ENCODE measurements at places on chromosomes 5 and 9. TPM values are rescaled to one million over a fixed set of nuclear protein-coding genes. Genes with fewer than 3 reads are reported as not detected.

Gene RASEF
- total RNA-seq: 0.73 TPM

Gene PCDHB11
- total RNA-seq: 12.2 TPM

GRCh38 chr5:158519433-158520021 lies 580.2 kb downstream of the EBF1 start:
- no peak for DNase-seq

Gene SLCO6A1
- total RNA-seq: not detected

Gene GAS1
- 19.6 TPM for total RNA-seq

- DNase-seq: no peak
Observed at GRCh38 chr5:78855026-78855425, 130.1 kb downstream of the ARSB start.

- no peak for DNase-seq
Observed at GRCh38 chr5:86979811-86980411, 287.8 kb upstream of the RASA1 start.

- peak; percentile 27 for DNase-seq
Observed at GRCh38 chr9:124320062-124320973, 62.6 kb downstream of the NEK6 start.

- no peak for DNase-seq
Observed at GRCh38 chr5:132445640-132445923, 45.0 kb downstream of the IRF1 start.

Gene AGXT2
- total RNA-seq: not detected

GRCh38 chr5:164818445-164818844 lies 1313.0 kb downstream of the MAT2B start:
- no peak for DNase-seq

DNA sequence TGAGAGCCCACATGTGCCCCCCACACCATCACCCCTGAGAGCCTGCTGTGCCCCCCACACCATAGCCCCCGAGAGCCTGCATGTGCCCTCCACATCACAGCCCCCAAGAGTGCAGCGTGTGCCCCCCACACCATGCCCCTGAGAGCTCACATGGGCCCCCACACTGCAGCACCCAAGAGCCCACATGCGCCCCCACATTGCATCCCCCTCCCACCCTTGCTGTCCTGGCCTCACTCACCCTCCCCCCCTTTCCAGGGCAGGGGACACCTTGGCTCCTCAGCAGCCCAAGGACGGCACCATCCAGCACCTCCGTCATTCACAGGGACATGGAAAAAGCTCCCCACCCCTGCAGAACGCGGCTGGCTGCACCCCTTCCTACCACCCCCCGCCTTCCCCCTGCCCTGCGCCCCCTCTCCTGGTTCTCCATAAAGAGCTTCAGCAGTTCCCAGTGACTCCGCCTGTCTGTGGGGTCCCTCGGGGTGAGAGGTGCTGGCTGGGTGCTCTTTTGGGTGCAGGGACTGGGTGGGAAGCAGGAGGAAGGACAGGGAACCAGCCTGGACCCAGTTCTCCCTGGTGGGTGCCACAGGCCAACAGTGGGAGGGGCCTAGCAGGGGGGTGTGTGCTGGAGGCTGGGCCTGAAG lies 5.0 kb downstream of the LCN1 start:
- DNase-seq: no peak

Gene NR6A1
- total RNA-seq: 2.9 TPM

DNA sequence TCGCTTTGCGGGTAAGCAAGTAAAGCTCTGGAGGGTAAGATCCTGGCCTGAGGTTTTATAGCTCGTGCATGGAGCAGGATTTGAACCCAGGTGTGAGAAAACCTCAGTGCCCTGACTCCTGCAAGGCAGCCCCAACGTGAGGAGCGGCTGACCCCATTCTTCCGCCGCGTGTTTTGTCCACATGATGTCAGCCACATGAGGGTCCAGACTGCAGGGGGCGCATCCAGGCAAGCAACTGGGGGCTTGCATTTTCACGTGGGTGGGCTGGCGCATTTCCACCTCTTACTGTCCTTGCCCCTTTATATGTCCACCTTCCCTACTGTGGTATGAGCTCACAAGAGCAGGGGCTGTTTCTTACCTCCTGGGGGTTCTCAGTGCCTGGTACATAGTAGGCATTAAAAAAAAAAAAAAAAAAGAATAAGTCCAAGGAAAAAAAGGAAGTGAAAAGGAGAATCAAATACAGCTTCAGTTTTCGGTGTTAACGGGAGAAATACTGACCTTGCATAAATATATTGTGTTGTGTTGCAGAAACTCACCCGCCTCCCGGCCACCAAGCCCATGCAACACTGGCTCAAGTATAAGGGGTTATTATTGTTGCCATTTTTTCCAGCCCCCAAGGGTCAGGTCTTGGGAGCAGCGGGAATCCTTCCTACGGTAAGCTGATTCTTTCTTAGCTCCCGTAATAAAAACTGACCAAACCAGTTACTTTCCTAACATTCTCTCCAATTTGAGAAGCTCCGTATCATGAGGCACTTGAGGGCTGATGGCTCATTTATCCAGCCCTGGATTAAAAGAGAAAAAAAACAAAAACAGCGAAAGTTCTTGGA lies 15.0 kb downstream of the TLX3 start:
- DNase-seq: no peak

GRCh38 chr9:127524373-127524772 lies 73.1 kb downstream of the LRSAM1 start:
- no peak for DNase-seq

- no peak for DNase-seq
Observed at GRCh38 chr9:98255061-98255577, 330 bp downstream of the TBC1D2 start.

DNA sequence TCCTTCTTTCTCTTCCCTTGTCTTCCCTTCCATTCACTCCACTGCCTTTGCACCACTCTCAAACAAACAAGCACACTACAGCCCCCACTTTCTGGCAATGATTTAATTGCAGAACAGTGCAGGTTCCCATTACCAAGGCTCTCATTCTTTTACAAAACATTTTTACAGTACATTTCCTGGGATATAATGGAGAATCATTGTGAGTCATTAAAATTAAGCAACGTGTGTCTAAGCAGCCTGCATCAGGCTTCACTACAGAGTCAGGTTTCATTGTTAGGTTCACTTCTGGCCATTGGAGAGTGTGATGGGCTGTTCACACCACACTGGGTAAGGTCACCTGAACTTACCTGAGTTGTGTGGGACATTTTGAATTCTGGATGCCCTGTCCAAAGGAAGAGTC lies 303.5 kb downstream of the TRIM32 start:
- no peak for DNase-seq

- no peak for DNase-seq
Observed at GRCh38 chr5:53170746-53171349, 61.3 kb upstream of the MOCS2 start.

DNA sequence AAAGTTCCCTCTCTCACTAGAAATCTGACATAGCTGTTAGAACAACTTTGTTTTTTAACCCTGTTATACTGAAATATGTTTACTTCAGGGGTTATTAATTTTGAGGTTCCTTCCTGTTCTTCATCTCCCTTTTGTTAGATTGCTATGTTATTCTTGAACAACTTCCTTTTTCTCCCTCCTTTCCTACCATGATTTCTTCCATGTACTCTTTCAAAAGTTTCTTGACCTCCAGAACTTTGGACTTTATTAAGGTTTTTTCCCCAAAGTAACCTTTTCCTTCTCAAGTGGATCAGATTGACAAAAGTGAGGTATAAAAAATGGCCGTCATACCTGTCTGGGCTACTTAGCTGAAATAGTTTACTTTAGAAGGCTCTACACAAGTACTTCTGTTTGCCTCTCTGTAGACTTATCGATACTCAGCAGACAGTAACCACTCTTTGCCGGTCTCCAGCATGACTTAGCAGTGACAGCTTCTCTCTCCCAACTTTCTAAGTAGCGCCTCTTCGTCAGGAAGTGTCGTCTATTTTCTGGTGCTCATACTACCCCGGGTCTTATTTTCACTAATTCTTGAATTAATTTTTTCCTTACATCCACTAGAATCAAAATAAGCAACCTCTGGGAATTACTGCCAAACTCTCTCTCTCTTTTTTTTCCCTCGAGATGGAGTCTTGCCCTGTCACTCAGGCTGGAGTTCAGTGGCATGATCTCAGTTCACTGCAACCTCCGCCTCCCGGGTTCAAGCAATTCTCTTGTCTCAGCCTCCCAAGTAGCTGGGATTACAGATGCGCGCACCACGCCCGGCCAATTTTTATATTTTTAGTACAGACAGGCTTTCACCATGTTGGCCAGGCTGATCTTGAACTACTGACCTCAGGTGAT lies 19.7 kb downstream of the NFIL3 start:
- no peak for DNase-seq

DNA sequence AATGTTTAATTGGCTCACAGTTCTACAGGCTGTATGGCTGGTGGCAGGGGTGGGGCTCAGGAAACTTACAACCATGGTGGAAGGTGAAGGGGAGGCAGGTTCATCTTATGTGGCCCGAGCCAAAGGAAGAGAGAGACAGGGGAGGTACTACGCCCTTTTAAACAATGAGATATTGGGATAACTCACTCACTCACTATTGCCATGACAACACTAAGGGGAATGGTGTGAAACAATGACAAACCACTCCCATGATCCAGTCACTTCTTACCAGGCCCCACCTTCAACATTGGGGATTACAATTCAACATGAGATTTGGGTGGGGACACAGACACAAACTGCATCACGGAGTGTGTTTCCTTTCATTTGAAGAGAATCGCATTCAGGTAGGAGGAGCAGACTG lies 220.9 kb downstream of the GADD45G start:
- DNase-seq: no peak

Gene CAMK4
- total RNA-seq: 75.1 TPM

Gene GRXCR2
- not detected for total RNA-seq

DNA sequence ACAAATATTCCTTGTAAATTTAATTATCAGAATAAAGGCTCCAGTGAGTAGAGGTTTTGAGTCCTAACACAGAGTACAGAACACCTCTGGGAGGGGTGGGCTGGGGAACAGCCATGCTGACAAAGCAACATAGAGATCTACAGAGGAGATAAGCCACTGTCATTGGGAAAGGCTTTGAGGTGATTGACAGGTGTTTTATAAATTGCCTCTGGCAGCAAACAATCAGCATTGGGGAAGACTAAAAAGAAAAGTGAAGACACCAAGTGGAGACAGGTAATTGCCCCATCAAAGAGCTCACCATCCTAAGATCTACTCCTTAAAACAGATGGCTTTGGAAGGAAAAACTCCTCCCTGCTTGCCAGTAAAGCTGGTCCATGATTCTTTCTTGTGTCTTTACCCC lies 189.7 kb upstream of the TLE4 start:
- DNase-seq: no peak

DNA sequence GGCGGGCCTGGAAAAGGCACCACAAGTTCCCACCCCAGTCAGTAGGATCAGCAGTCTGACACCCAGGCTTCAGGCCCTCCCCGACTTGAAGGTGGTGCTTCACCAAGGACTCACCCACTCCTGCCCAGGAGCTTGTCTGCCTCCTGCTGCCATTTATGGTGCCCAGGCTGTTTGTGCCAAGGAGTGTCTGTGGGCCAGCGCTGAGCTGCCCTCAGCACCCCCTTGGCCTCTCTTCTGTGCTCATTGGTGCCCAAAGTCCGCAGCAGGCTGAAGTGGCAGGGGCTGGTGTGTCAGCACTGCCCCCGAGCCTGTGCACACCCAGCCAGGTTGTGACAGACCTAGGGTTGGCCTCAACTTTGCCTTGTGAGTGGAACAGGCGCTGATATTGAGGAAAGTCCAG lies 23.5 kb downstream of the JMY start:
- no peak for DNase-seq

Gene NPR3
- total RNA-seq: 3.6 TPM

GRCh38 chr5:173833196-173833985 lies 54.8 kb upstream of the CPEB4 start:
- DNase-seq: no peak

Gene SLC6A7
- 5.9 TPM for total RNA-seq

- DNase-seq: no peak
Observed at GRCh38 chr5:146560205-146560812, 44.3 kb upstream of the GPR151 start.

DNA sequence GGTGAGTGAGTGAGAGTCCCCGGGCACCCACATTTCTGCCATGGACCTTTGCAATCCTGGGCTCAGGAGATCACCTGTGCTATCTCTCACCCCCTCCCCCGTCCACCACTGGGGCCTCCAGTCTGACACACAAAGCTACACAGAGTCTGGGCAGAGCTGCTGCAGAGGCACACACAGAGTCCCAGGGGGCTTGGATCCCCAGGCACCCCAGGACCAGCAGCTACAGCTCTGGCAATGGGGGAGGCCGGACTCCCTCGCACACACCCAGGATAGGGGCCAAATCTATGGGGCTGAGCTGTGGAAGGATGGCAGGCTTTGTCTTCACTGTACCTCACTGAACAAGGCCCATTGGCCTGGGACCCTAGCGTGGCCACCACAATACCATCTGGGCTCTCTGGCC lies 328.8 kb downstream of the MAN2A1 start:
- no peak for DNase-seq

Gene PCDHA4
- total RNA-seq: 17.2 TPM

DNA sequence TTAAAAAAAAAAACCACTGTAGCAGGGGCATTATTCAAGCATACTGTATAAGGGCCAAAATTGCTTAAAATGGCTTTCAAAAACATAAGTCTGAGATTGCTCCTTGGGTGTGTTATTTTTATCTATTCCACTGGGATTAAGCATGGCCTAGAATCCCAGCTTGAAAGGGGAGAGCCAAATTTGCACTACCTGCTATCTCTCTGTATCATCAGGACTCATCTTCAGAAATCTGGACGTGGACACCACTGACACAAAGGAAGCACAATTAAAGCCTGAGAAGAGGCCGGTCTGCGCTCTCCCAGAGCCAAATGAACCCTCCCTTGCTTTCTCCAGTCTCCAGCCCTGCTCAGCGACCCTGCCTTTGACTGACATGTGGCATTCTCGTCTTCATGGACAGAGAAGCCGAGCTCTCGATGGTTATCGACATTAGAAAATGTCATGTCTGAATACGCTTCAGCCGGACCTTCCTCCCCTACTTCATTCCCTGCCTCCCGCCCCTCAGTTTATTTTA lies 151.3 kb downstream of the EBF1 start:
- peak; percentile 50 for DNase-seq

DNA sequence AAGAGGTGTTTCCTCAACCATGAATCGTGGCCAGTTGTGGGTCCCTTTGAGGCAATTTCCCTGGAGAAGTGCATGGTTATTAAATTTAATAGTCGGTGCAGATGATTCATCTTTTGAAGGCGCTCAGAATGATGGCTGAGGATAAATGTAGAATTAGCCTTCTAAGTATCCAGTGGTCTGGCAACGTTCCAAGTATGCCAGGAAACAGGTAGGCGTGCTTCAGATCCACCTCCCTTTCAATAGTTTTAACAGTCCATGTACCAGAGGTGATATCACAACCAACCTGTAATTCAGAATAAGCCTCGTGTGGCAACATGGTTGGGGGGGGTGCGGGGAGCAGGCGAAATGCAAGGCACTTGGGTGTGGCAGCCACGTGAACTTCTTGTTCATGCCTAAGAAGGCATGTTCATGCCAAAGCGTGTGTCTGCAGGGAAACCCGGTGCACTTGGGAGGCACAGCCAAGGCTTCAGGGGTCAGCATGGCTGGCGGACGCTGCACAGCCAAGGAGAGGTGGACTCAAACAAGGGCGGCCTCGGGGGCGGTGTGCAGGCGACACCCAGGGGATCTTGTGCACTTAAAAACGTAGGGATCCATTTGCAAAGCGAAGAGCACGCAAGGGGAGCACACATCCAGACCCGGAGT lies 5.2 kb upstream of the NKD2 start:
- DNase-seq: no peak

Gene NUTM2F
- not detected for total RNA-seq

- no peak for DNase-seq
Observed at GRCh38 chr9:112166176-112167140, 8.6 kb downstream of the SUSD1 start.

Gene IFNA1
- not detected for total RNA-seq

Gene ADAMTS12
- 7.6 TPM for total RNA-seq

GRCh38 chr5:148477429-148477828 lies 93.7 kb downstream of the FBXO38 start:
- no peak for DNase-seq

Data from cerebellum (tissue), 4 donors.